Stimulated activated CD4-positive, alpha-beta T cell treated with anti-CD3 and anti-CD28 coated beads, Interleukin-4, amount 100 ng/mL, for 4 hours (primary cell): ENCODE measurements at places on chromosomes 12 and 14.

GRCh38 chr12:127189992-127190391 lies 1077.0 kb upstream of the TMEM132C start:
- DNase-seq = no peak

- no peak for DNase-seq
Observed at GRCh38 chr12:52526511-52526951, 6.3 kb upstream of the KRT5 start.

- no peak for DNase-seq
Observed at GRCh38 chr14:100109594-100109955, 44.4 kb downstream of the EVL start.

DNA sequence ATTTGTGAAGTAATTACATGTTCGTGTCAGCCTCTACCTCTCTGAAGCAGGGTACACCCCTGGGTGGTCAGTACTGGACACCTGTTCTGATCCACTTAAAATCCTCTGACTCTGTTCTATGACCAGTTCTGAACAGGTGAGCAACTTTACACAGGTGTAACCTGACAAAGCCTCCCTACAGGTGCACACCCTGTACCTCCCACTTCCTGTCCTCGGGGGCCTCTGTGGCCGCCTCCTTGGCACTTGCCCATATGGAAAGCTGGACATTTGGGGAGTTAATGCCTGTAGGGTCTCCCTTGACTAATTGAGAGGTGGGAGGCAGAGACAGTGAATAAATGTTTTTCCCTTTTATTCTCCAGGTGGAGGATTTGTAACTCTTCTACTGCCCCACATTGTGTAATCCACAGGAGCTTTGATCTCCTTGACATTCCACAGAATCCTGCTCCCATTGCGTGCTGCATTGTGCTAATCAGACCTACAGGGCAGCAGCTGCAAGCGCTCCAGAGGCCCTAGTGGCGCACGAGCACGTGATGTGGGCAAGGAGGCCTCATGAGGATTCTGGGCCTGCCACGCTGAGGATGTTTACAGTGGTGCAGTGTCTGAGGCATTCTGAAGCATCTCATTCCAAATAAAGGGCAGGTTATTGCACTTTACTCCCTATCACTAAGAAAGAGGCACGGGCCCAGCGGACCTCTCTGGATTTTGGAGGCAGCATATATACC lies 45.8 kb upstream of the BATF start:
- no peak for DNase-seq

DNA sequence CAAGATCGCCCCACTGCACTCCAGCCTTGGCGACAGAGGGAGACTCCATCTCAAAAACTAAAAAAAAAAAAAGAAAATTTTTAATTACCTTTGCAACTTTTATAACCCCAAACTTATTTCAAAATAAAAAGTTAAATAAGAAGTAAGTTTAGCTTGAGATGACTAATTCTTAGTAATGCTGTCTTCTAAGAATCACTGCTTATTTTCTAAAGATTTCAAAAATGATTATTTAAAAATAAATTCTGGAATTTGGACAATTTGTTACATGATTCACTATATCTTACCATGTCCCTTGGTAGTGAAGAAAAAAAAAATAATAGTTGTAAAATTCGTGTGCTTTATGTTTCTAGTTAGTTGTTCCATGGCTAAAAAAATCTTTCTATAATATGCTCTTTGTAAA lies 11.6 kb upstream of the HECTD1 start:
- no peak for DNase-seq

GRCh38 chr14:104554088-104554607 lies 25.4 kb upstream of the C14orf180 start:
- DNase-seq = no peak
